ENCODE measurements at places on chromosomes 6 and 20.

- DNase-seq = no peak
These were observed 36.5 kb downstream of the KCTD20 start for GRCh38 chr6:36479256-36479655.

DNA sequence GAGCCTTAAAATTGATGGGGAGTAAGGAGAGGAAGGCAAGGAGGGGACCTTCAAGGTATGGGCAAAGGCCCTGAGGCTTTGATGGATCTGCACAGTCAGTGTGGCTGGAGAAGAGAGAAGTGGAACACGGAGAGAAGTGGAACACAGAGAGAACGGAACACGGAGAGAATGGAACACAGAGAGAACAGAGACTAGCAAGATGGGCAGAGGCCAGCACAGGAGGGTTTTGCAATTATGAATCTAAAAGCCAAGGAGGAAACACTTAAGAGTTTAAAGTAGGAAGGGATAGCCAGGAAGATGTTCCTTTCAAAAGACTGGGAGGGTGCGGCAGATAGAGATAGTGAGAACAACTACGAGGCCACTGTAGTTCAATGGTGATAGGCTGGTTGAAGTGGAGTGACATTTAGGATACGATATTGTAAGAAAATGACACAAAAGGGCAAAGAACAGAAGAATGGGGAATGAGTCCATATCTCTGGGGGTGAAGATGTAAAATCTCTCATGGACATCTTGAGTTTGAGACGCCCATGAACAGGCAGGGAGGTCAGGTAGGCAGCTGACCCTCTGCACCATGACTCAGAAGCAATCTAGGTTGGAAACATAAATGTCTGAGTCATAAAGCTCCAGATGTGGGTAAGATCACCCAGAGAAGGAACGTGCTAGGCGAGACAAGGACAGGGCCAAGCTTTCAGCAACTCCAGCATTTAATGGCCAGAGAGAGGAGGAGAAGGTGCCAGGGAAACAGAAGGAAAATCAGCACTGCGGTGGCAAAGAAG is 25.4 kb downstream of the ZMYND8 start:
- DNase-seq = no peak

DNA sequence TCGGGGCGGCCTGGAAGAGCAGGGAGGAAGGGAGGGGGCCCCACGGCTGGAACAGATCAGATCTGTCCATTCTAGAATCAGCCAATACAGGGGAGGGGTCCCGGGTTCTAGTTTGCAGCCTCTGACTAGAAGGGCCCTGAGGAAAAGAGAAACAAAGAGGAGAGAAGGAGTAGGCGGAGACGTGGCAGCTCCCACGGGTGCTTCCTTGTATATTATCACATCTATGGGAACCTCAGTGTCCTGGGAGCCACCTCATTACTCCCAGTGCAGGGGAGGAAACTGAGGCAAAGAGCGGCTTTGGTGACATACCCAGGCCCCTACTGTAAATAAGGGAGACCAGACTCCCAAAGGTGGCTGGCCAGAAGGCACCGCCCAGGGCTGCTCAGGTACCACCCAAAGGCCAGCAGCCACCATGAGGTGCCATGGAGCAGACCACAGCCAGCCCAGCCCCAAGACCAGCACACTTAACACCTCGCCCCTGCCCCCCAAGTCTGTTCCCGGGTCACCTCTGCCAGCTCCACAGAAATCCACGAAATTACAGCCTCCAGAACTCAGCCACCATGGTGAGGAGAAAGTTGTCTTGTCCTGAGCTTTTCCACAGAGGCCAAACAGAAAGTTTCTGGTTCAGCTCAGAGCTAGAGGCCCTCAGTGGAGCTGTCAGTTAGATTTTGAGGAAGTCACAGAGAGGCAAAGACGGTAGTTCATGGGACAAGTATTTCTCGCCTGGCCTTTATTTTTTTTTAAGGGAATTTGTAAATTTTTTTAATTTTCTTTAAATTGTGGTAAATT is 2.1 kb downstream of the ZC3H12D start:
- no peak for DNase-seq

DNA sequence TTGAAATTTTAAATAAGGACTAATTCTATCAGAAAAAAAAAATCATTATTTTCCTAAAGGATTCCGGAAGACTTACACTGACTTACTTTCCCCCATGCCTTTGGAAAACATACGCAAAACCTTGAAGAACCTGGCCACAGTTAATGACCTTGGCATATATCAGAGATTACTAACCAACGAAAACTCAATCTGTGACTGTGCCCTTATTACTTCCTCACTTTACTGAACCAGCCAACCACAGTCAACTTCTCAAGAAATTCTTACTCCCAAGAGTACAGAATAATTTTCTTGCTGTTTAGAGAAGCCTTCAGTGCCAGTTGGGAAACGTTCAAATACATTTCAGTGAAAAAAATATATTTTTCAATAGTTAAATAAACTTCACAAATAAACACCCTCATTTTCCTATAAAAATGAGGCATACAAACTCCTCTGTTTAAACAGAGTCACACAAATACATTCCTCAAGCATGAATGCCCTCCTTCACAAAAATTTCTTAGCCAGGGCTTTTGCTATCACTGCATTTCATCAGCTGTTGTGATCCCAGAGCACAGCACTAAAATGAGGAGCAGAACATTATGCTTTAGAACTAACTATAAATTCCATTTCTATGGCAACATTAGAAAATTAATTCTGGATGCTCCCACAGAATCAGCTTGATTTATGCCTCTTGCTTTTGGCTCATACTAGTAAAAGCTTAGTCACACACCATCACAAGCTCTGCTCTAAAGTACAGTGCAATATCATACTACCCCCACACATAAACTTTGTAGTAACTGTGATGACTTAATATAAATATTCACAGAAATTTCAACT is 117.6 kb downstream of the DST start:
- DNase-seq = peak; percentile 83

GRCh38 chr6:163351013-163351412 is 63.5 kb upstream of the QKI start:
- DNase-seq = no peak

DNA sequence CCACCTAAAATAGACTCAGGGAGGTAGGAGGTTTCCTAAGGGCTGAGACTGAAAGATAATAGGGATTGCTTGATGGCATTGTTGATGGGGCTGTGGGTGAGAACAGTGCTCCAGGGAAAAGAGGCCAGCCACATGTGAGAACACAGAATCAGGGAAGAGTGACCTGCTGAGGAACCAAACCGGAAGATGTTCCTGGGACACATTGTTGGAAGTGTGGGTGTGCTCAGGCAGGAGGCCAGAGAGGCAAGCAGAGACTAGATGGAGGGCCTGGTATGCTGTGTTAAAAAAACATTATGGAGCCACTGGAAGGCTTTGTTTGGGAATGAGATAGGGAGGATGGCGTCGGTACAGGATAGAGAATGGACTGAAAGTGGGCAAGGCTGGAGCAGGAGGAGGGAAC is 23.3 kb downstream of the RNF144B start:
- no peak for DNase-seq

- no peak for DNase-seq
These were observed 13.2 kb downstream of the HDGFL1 start for GRCh38 chr6:22582417-22583205.

DNA sequence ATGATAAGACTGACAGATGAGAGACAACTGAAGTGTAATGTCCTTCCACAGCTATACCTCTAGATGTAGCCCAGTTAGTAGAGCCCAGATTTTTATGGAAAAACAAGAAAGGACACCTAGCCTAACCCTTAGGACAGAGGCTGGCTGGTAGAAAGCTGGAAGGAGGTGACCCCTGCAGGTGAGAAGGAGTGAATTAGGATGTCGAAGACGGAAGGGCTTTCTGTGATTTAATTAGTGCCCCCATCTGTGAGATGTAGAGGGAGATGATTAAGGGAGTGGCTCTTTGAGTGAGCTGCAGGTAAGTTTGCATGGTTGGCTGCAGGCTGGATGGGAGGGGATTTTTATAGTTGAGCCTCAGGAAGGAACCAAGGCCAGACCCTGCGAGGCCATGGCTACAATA is 82.8 kb downstream of the GFRA4 start:
- DNase-seq = no peak

DNA sequence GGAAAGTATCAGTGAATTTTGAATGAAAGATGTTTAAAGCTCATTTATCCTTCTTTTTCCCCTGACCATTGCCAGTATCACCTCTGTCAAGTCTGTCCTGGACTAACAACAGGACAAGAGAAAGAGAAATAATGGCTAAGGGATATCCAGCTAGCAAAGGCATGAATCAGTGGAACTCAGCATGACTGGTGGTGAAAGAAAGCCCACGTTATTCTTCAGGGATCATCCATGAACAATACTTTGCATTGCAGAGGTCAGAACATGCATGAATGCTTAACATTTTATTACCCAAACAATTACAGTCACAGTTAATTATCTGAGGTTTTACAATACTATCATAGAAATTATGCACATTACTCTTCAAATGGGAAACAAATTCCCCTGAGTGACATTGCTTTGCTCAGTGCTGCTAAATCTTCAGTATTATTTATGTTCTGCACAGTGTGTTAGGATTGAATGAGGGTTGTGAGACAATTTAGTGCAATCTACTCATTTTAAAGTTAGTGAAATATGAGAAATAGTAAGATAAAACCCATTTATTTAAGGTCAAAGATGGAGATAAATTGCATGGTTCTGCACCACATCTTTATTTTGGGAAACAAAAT is 350.7 kb downstream of the KHDRBS2 start:
- no peak for DNase-seq

GRCh38 chr6:130681028-130681427 is 146.2 kb upstream of the SMLR1 start:
- no peak for DNase-seq

- DNase-seq = no peak
These were observed 388.2 kb upstream of the CITED2 start for GRCh38 chr6:139762587-139763031.

DNA sequence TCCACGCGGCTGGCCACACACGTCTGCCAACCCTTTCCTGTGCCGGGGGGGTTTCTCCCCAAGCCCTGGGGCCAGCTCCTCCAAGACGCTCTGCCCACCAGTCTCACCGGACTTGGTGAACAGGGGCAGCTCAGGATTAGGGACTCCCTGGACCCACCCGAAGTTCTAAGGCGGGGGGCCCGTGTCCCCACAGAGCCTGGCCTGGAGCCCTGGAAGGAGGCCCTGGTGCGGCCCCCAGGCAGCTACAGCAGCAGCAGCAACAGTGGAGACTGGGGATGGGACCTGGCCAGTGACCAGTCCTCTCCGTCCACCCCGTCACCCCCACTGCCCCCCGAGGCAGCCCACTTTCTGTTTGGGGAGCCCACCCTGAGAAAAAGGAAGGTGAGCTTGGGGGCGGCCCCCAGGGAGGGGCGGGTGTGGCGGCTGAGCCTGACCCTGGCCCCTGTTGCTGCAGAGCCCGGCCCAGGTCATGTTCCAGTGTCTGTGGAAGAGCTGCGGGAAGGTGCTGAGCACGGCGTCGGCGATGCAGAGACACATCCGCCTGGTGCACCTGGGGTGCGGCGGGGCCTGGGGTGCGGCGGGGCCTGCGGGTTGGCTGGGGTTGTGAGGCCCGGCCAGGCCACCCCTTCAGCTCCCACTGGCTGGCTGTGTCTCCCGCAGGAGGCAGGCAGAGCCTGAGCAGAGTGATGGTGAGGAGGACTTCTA is 2.3 kb downstream of the SLC2A4RG start:
- DNase-seq = no peak

DNA sequence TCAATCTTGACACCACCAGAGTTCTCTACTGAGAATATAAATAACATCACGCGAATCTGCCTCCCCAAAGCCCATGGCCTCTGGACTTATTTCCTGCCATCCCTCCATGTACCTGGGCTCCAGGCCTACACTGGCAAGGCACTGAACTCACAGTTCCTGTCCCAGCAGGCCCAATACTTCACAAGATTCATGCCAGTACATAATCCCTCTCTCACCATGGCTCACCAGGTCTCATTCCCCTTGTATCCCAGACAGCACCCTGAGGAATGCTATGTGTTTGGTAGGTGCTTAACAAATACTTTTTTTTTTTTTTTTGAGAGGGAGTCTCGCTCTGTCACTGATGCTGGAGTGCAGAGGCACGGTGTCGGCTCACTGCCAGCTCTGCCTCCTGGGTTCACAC is 1.9 kb downstream of the KIF16B start:
- DNase-seq = no peak

- DNase-seq = no peak
These were observed 14.6 kb downstream of the PRRC2A start for GRCh38 chr6:31634969-31635575.

GRCh38 chr6:105514306-105514705 is 111.4 kb upstream of the PREP start:
- DNase-seq = no peak

DNA sequence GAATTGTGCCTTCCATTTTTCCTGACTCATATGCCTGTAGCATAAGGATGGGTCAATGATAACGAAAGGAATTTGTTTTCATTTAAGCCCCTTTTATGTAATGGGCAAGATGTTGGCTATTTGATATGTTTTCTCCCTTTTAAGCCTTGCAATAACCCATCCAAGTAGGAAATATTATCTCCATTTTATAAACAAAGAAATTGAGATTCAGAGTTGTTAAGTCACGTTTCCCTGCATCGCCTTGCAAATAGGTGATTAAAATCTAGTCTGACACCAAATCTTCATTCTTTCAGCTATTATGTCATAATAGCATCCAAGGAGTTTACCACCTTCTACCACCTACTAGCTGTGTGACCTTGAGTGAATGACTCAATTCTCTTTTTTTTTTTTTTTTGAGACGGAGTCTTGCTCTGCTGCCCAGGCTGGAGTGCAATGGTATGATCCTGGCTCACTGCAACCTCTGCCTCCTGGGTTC is 7.0 kb downstream of the HNF4A start:
- DNase-seq = no peak

- no peak for DNase-seq
These were observed 91.7 kb downstream of the YTHDF1 start for GRCh38 chr20:63124092-63124781.

DNA sequence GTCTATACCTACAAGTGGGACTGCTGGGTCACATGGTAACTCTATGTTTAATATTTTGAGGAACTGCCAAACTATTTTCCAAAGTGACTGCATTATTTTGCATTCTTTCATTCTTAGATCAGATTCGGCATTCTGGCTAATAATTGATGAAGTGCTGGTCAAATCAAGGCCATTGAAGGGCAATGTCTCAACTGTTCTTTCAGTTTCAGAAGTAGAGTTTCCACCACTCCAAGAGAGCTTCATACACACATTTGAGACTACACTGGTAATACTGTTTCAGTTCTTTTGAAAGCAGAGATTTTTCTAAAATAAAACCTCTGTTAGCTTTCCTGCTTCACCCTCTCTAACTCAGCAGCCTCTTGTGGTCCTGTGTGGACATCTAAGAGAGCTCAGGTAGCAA is 154.5 kb downstream of the CFAP61 start:
- no peak for DNase-seq

DNA sequence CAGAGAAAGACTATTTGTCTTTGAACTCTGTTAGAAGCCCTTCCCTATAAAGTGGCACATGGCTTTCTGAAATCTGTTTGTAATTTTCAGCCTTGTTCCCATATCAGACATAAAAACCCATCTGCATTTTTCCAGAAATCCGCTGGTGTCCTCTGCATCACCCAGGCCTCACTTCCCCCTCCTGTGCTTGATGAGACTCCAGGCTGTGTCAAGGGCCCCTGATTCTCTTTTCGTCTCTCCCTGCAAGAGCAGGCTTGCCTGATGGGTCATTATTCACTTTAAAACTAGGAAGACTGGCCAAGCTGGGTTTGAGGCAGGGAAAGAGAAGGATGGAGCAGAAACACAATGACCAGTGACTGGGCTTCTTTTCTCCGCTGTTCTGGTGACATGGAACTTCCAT is 10.6 kb upstream of the PROKR2 start:
- no peak for DNase-seq

Measured in SK-N-MC (cell line).